NCI-H1930 (cell line): ENCODE measurements at places on chromosomes 4 and X.

DNA sequence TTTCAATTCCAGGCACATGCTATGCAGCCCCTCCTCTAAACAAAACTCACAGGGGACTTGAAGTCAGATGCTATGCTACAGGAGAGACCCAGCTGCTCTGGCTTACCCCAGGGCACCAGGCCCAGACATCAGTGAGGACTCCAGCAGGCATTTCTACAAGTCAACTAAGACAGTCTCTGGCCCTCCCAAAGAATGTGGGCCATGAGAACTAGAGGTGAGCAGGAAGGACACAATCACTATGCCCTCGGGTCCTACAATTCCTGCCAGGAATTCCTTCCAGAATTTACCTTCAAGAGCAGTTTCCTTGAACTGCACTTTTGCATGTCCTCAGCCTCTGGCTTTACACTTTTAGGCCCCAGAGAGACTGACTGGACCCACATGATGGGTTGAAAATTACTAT is 17.4 kb downstream of the TMEM192 start:
- DNase-seq, result no peak

GRCh38 chr4:109032671-109033070 is 269.8 kb downstream of the COL25A1 start:
- DNase-seq, result no peak

- no peak for DNase-seq
Observed at GRCh38 chr4:183984566-183984965, 79.5 kb downstream of the STOX2 start.

- DNase-seq, result no peak
Observed at GRCh38 chrX:68490644-68491043, 8.2 kb upstream of the YIPF6 start.

GRCh38 chrX:154096140-154097002 is 1.1 kb downstream of the MECP2 start:
- DNase-seq, result no peak

GRCh38 chr4:123568936-123569335 is 172.3 kb downstream of the SPRY1 start:
- DNase-seq, result no peak

- no peak for DNase-seq
Observed at GRCh38 chr4:6964858-6965257, 55.2 kb downstream of the TBC1D14 start.

DNA sequence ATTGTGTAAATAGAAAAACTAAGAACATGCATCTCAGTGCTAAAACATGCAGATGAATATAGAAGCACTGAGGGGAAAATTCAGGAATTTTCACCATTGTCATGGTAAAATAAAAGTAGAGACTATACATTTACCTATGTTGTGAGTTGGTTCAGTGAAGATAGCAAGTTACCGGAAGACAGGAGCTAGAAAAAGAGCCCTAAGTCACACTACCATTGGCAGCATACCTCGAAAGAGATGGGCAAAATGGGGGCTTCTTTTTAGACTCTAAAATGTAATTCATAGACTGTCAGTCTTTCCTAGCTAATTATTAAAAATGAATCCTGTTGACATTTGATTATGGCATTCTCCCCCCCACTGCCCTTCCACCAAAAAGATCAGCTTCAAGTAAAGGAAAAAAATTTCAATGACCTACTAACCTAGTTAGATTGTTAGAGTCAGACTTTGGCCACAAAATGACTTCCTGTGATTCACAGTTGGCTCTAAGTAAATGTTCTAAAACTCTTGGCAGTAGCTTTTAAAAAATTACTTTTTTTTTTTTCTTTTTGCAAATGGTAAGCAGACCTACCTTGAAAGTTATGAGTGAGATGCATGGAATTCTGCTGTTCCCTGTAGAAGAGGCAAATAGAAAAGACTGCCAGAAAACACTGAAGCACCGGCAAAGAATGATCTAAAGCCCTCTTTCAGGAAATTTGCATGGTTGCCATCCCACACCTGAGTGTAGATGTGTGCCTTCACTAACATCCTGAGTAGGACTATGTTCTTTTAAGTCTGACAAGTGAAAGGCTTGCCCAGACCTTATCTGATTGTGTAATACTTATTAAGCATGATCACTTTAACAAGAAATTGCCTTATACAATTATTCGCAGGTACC is 26.4 kb upstream of the ARSJ start:
- DNase-seq, result no peak

- no peak for DNase-seq
Observed at GRCh38 chr4:48033825-48034413, 17.3 kb downstream of the NIPAL1 start.

DNA sequence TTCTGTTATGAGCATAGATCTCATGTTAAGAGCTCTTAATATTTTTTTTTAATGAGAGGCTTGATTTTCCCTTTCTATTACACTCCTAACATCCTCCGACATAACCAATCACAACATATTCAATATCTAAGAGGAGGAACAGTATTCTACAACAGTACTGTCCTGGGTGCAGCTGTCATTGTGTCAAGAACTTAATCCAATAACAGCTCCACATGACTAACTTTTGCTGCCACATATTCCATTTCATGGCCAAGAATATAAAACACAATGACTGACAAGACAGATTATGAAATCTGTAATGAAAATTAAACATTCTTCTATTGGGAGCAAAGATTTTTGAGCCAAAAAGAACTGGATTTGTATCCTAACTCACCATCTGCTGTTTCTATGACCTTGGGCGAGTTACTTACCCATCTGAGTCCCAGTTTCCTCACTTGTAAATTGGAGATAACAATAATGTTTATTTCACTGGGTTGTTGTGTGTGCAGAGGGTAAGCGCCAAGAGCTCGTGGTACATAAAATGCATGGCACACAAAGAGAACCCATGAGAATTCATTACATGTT is 405.6 kb downstream of the SPRY1 start:
- no peak for DNase-seq

DNA sequence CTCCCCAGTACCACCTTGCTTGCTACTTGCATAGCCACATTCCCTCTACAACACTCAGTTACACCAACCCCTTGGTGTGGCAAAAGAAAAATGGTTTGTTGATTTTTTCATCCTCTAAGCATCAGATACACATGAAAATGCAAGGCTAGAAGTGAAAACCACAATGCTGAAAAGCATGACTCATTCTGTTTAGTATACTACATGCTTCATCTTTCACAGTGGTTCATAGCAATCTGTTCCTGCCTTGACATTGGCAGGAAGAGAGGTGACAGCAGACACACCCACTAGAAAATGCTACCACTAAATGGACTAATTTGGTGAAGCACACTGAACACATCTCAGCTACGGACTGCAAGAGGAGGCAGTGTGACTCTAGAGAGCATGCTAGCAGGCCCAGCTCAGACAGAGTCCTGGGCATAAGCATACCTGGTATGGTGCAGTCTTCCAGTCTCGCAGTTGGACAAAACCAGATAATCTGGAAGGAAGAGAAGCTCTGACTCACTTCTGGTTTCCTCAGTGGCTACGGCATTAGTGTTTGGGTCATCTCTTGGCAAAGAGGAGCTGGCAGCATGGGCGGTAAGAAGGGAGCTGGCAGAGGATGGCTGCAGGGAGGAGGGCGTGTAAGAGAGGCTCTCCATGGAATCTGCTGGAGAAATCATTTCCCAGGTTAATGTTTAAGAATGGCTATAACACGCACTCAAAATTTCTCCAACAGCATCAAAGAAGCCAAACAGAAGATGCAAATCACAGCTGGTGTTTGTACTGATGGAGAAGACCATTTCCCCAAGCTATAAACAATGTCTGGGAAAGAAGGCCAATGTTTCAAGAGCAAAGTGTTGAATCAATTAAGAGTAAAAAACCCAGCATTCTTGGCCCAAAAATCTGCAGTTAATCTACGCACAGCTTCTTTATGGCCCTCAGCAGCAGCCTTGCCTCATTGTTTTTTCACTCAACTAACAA is 37.8 kb downstream of the GAB3 start:
- DNase-seq, result no peak

DNA sequence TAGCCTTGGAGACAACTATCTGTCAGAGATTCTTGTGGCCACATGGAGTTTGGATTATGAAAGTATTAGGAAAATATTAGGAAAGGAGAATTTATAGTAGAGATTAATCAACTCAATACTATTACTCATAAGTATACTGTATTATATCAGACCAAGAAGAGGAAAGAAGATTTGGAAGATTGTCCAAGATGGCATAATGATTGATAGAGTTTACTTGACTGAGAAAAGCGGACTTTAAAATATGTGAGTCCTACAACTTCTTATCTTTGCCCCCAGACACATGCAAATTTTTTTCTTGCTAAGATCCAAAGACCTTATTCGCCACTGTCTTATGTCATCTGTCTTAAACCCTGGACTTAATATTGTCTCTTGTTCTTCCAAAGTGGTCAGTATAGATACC is 54.8 kb upstream of the SHISA3 start:
- no peak for DNase-seq

DNA sequence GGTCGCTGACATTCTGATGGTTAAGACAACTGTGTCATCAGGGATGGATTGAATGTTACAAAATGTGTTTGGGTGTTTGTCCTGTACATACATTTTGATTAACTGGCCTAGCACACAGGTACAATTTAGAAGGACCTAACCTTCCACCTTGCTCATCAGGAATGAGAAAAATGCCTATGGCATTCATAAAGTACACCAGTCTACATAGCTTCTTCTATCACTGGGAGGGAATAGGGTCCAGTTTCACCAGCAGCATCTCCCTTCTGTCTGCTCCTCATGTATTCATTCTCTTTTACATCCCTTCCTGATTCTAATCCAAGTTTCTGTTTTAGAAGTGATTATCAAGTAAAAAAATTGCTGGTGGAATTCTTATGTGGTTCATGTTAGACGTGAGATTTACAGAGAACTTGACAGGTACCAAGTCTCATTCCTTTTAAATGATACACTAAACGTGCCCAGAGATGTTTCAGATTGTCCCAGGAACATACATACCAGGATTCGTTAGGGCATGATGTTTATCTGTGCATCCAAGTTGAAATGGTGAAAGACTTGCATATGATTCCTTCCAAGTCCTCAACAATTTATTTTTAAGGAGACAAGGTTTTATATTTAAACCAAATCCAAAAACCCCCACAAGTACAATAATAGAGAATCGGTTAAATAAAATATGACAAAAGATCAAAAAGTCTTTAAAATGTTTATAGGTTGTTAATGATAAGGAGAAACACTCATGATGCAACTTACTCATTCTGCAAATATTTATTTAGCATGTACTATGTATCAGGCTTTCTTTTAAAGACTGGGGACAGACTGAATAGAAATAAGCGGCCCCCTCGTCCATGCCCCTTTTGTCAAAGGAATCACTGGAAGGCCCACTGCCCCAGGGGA is 359.1 kb downstream of the ZNF674 start:
- no peak for DNase-seq

DNA sequence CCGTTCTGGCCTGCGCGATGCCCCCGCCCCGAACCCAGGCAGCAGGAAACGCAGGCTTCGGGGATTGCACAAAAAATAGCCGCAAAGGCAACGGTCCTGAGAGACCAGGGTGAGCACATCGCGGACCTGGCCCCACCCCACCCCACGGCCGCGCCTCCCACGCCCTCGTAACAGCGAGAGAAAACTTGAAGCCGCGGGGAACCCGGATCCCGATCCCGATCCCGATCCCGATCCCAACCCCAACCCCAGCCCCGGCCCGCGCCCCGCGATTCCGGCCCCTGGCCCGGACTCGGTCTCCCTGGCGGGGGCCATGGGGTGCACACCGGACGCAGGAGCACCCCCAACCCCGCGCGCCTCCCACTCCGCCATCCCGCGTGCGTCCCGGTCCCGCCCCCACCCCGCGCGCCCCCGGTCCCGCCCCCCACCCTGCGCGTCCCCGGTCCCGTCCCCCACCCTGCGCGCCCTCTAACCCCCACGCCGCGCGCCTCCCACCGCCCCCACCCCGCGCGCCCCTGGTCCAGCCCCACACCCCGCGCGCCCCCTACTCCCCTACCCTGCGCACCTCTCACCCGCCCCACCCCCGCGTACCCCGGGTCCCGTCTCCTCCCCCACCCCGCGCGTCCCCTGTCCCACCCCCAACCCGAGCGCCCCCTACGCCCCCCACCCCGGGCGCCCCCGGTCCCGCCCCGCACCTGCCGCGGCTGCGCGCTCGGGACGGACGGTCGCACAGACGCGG is 29.0 kb downstream of the NOP14 start:
- DNase-seq, result no peak

DNA sequence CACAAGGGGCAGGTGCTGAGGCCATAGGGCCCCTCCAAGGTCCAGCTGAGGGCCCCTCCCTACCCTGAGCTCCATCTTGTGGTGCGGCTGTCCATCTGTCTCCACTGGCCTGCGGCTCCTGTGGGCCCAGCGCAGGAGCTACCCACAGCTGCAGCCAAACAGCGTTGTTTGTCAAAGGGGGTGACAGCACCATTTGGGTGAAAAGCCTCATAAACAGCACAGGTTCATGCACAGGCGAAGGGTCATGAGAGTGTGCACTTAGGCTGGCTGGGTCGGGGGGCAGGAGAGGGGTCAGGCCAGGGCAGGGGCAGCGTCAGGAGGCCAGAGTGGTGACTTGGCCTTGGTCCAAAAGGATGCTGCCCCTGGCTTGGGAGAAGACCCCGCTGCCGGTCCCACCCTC is 32.3 kb downstream of the BLOC1S4 start:
- DNase-seq, result no peak

DNA sequence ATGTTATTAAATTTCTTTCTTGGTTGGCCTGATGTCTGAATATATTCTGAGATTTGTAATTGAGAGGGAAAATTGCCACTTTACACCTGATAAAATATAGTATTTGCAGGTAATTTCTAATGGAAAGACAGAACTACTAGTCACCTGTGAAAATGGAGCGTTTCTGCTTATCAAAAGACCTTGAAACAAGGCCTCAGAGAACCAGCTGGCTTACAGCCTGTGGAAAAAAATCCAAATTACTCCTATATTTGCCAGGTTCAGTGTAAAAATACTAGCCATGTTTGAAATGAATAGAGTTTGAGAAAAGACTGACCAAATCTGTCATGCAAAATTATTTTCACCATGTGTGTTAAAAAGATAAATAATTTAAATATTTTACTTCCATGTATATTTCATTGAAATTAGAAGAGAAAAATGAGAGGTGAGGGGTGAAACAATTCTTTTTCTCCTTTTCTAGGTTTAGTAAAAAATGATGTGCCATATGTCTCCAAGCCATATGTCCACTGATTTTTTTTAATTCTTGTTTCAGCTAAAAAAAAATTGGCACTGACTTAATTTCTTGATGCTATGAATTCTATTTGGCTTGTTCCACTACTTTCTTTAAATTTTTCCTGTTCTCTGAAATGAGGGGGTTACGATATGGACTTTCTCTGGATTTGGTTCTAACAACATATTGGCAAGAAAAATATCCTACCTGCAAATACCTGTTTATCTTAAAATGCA is 464.9 kb downstream of the GRXCR1 start:
- DNase-seq, result no peak

DNA sequence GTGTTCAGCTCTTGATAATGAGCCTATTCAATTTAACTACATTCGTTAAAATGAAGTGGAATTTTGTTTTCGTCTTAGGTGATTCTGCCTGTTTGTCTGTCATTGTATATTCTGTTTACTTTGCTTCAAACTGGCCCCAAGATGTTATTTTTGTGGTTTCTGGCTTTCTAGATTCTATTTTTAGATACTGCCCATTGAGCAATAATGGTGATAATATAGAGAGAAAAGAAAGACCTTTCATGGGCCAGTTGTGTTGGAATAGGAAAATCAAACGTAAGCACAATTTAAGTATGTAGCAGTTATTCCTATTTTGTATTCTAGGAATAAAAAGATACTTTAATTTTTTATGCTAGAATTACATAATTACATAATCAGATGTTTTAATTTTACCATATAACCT is 4.0 kb downstream of the CDKN2AIP start:
- no peak for DNase-seq

- no peak for DNase-seq
Observed at GRCh38 chr4:336099-336892, 1.3 kb upstream of the ZNF141 start.

- no peak for DNase-seq
Observed at GRCh38 chr4:7324651-7325121, 110.0 kb downstream of the PSAPL1 start.

GRCh38 chr4:179447308-179447707 is 2005.1 kb upstream of the AGA start:
- DNase-seq, result no peak
